ENCODE measurements at places on chromosomes 13 and 19. TPM values are rescaled to one million over a fixed set of nuclear protein-coding genes. Genes with fewer than 3 reads are reported as not detected.

Gene PGLYRP1
- not detected for total RNA-seq

Gene ZNF135
- total RNA-seq = 12.5 TPM

- no peaks in the 10 kb centered on the region for H3K4me1 ChIP-seq
- no peak overlapping the region for H3K4me3 ChIP-seq
- DNase-seq = no peak
- no peak overlapping the region for H3K27ac ChIP-seq
- H3K27me3 ChIP-seq = peaks cover 36% of the 10 kb centered on the region
Observed at GRCh38 chr13:101763191-101763590, 310.7 kb downstream of the ITGBL1 start.

DNA sequence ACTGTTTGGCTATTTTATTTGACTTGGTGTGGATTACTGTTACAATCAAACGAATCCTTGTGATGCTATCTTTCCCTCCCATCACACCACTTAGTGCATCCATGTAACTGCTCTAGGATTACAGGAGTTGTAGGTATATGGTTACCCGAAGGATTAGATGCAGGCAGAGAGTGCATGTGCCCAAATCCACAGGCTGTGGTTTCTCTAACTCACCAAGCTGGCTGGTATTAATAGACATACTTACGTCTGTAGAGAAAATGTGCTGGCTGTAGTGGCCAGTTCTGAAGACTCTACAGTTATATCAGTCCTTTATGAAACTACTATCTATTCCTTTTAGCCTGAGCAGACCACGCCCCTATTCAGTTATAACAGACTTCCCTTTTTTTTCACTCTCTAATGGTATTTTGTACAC lies 1.1 kb upstream of the HMGB1 start:
- DNase-seq = no peak
- H3K4me1 ChIP-seq = peaks cover 31% of the 10 kb centered on the region
- H3K27ac ChIP-seq = no peak overlapping the region
- peak overlapping the region; percentile 94 for H3K4me3 ChIP-seq
- peaks cover 6% of the 10 kb centered on the region for H3K36me3 ChIP-seq

- H3K4me1 ChIP-seq = no peaks in the 10 kb centered on the region
- H3K36me3 ChIP-seq = no peaks in the 10 kb centered on the region
Observed at GRCh38 chr13:46352805-46353204, 34.2 kb downstream of the RUBCNL start.
